ENCODE measurements at places on chromosomes 5 and 9. TPM values are rescaled to one million over a fixed set of nuclear protein-coding genes. Genes with fewer than 3 reads are reported as not detected.

LHX6 gene
- total RNA-seq = not detected

ANKRD31 gene
- total RNA-seq = under 0.01 TPM

TXNDC8 gene
- total RNA-seq = not detected

WDR31 gene
- total RNA-seq = 1.5 TPM

CTNND2 gene
- total RNA-seq = under 0.01 TPM

OTP gene
- not detected for total RNA-seq

MLANA gene
- total RNA-seq = 969 TPM

All from melanocyte of skin (primary cell).